ENCODE measurements at places on chromosomes 1 and 21.

- peak; percentile 11 for DNase-seq
These were observed 6.3 kb downstream of the ZMPSTE24 start for GRCh38 chr1:40264354-40264781.

DNA sequence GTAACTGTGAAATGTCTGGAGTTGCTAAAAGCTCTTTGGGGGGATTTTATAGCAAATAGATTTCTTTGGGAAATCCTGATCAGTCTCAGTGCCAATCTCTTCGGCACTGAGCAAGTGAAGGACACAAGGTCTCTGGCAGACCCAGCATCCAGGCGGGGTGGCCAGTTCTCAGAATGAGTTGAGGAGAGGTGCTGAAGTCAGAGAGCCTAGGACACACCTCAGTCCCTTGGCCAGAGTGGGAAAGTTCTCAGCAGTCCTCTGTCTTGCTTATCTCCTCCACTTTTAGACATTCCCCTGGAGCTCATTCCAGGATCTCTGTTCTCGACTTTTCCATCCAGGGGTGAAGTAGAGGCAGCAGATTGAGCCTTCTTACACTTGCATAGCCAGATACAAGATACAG, 6.7 kb downstream of the HLX start:
- no peak for DNase-seq

DNA sequence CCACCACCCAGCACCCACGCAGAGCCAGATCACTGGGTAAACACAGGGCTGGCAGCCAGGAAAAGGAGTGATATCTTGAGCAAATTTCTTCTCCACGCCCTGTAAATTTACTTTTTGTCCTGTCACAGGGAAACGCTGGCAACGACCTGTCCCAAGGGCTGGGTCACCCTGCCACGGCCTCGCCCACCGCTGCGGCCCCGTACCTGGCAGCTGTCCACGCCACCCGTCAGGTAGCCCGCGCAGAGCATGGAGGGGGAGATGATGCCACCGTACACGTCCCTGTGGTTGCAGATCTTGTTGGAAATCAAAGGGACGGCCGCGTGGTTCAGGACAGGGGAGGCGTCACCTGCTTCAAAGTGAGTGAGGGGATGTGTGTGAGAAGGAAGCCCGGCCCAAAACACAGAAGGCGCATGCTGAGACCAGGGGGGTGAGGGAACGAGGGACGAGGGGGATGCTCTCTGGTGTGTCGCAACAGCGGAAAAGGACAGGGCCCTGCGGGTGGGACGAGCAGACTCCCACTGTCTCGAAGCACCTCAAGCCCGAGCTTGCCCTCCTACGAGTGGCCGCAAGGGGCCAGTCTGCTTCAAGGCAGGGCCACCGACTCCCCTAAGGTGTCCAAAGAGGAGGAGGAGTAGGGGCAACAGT, 10.1 kb upstream of the TFF1 start:
- no peak for DNase-seq

DNA sequence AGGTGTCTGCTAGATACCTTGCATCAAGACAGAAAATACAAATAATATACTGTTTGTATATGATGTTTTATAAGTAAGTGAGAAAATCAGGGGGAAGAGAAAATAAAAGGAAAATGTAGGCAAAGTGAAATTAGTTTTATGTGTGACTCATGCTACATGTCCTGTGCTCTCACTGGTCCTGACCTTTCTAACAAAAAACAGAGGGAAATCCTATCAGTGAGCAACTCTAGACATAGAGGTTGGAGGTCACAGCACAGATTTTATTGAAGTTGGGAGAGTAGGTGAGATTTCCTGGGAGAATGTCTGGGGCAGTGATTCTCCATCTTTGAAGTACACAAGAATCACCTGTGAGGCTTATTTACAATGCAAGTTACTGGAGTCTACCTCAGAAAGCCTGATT, 9.5 kb downstream of the SCCPDH start:
- DNase-seq = no peak

GRCh38 chr1:62311473-62311943, 7.7 kb downstream of the KANK4 start:
- no peak for DNase-seq

GRCh38 chr1:234326497-234327366, 46.5 kb upstream of the COA6 start:
- peak; percentile 74 for DNase-seq

- DNase-seq = no peak
These were observed 163.9 kb downstream of the AKT3 start for GRCh38 chr1:243686159-243686558.

DNA sequence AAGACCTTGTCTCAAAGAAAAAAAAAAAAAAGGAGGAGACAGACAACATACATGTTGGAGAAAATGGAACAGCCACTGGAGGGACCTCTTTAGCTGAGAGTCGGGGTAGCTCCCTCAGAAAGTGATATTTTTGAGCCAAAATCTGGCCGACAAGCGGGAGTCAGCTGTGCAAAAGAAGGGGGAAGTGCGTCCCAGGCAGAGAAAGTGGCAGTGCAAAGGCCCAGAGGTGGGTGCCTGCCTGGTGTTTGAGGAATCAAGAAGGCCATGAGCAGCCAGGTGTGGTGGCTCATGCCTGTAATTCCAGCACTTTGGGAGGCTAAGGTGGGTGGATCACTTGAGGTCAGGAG, 6.1 kb upstream of the CROCC start:
- no peak for DNase-seq

DNA sequence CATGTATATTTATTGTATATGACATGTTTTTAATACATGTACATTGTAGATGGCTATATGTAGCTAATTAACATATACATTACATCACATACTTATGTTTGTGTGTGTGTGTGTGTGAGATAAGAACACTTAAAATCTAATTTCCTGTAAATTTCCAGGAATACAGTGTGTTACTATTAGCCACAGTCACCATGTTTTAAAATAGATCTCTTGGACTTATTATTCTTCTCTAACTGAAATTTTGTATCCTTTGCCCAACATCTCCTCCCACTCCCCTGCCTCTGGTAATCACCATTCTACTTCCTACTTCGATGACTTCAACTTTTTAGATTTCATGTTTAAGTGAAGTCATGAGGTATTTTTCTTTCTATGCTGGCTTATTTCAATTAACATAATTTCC, 64.8 kb downstream of the FCRL5 start:
- DNase-seq = no peak

DNA sequence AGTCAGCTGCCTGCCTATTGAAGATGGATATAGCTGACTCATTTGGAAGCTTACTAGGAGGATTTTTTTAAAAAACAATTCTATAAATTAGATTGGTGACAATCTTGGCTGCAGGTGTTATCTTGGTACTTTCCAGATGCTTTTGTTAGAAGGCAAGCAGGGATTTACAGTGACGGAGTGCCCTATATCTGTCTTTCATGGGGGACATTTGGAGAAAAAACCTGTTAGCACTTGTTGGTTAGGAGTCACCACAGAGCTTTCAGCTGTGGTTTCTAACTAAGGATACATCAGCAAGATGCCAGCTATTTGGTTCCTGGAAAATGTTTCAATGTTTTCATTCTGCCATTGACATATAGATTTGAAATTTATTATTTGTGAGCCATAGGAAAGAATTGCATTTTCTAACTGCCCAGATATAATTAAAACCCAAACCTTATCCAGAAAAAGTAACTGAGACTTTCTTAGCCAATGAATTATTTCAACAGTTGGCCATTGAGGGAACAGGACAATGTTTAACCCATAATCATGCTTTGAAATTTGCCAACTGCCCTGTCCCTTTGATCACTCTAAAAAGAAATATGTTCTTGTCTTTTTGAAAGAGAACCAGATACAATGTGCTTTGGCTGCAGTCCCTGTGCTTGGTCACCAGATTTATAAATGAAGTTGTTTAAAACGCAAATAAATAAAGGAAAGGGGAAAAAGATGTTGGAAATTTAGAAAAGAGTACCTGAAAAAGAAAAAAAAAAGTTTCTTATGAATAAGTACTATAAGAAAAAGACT, 761.0 kb upstream of the CXADR start:
- DNase-seq = no peak

DNA sequence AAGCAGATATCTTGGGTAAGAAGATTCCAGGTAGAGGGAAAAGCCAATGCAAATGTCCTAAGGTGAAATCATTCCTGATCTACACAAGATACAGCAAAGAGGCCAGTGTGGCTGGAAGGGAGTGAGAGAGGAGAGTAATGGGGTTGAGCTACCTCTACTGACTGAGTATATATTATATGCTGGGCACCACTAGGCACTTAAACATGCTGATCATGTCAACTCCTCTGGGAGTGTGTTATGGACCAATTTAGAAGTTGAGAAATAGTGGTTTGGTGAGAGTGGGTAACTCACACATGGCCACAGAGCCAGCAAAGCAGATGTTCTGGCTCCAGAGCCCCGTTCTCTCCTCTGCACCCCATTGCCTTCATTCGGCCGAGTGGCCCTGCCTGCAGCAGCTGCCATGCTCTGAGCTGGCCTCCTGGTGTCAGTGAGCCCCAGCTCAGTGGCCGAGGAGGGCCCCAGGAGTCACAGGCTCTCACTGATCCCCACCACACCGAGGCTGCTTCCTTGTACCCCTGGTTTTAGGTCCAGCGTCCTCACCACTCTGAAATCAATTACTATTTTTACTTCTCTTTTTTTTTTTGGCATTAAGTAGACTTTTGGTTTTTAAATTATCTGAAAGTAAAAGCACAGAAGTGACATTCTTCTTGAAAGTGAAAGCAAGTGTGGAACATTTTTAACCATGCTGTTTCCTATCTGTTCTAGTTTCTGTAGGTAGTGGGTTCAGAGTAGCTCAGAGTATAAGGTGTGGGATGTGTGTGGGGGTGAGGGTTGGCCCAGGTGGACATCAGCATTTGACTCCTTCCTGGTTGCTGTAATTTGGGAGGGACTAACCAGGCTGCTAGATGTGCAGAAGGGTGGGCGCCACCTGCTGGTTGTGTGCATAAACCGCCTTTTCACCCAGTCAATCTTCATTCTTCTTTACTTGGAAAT, 45.8 kb upstream of the CRNN start:
- peak; percentile 76 for DNase-seq

DNA sequence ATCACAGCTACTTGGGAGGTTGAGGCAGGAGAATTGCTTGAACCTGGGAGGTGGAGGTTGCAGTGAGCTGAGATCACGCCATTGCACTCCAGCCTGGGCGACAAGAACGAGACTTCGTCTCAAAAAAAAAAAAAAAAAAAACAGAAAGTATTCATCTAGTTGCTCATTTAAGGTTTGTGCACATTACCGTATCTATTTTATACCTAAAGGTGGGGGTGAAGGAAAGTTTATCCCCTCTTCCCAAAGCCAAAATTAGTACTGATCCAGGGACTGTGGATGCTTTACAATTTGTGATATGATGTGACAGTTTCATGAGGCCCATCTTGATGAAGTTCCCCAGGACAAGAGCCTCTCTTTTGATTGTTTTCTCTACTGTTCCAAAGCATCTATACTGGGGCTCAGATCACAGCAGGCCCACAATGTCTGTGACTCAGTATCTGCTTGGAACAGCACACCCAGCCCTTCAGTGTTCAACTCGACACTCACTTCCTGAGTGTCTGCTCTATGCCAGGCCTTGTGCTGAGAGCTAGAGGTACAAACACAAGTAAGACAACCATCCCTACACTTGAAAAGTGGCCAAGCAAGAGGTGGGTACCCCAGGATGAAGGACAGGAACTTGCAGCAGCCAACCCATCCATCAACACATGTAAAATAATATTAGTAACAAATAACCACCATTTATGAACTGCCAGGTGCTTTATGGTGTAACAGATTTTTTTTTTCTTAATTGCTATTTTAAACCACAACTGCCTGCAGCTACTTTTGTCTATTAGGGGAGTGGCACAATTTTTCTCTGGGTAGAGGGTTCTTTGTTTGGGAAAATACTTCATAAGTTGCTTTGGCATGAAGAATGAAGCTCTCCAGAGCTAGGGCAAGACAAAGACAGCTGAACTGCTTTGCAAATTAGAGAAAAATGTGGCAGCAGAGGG, 29.0 kb upstream of the KHDRBS1 start:
- DNase-seq = peak; percentile 37

DNA sequence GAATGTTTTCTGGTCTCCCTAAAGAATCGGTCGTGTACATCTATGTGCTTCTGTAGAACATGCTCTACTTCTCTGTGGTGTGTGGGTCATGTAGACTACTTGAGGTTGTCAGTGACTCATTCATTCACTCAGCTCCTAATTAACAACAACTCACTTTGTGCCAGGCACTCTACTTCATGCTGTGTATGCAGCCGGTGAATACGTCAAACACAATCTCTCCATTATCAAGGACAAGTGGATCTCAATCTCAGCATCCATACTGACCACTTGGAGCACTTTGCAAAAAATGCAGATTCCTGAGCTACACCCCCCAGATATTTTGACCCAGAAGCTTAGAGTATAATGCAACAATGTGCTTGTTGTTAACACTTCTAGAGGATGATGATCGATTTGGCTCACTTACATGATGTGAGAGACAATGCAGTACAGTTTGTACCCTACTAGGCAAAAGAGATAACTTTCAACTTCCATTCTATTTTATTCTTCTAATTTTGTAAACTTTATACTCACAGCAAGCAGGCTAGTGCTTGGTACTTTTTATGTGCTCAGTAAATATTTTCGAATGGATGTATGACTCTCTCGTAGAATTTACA, 508.6 kb upstream of the ADAMTS5 start:
- no peak for DNase-seq

DNA sequence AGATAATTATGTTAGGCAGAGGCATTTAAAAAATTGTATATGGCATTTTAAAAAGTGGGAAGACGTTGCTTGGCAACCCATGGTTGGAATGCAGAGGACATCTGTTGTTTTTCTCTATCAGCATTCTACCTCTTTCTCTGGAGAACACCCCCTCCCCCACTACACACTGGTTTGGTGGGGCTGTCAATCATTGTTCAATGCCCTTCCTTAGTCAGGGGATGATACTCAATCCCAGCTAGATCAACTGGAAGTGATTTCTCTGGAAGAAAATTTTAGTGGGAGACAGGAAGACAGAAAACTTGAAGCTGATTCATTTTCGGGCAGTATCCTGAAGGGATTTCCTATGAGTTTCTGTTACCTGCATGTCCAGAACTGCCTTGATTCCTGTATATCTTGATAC, 35.7 kb upstream of the CAP1 start:
- no peak for DNase-seq

DNA sequence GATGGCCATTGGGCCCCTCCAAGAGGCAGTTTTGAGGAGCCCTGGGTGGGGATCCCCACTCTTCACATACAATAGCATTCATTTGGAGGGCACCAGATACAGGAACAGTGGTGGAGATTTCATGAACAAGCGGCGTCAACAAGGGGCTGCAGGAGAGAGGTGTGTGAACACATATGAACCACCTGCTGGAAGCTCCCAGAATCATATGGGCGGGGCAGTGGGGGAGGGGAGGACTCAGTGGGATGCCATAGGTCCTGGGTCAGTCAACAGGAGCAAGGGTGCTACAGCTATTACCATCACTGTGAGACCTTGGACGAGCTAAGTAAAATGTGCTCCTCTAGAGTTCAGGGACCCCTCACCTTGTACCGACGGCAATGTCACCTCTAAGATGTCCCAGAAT, 100.4 kb upstream of the IRF2BP2 start:
- DNase-seq = no peak

GRCh38 chr1:219365451-219365850, 191.8 kb downstream of the LYPLAL1 start:
- DNase-seq = no peak

GRCh38 chr1:93961906-93962305, 52.7 kb upstream of the GCLM start:
- DNase-seq = no peak

GRCh38 chr21:14675774-14676530, 129.8 kb upstream of the SAMSN1 start:
- no peak for DNase-seq

GRCh38 chr21:42443876-42444744, 40.4 kb downstream of the UBASH3A start:
- DNase-seq = no peak

All from activated naive CD4-positive, alpha-beta T cell treated with anti-CD3 and anti-CD28 coated beads, Interleukin-2, amount 50 U/mL, for 16 hours (primary cell).